CD4-positive, alpha-beta T cell treated with Interferon alpha-2 for 1 hour (primary cell): ENCODE measurements at places on chromosomes 1 and 21.

DNA sequence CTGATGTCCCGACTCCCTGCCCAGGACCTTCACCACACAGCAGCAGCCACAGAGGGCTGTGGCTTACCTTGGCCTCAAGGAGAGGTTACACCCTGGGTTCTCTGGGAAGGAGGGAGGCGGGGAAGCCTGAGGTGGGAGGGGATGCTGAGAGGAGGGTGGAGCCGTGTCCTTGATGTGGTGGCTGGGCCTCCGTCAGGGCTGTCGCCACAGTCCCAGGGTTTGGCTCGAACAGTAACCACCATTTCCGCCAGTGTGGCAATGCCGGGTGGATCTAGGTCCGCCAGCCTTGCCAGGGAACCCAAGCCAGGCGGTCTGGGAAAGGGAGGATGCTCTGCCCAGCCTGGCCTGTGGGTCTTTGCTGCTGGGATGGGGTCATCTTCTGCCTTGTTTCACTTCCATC, 18.4 kb upstream of the CDCA8 start:
- peak; percentile 76 for DNase-seq

- DNase-seq: peak; percentile 31
These were observed 10.1 kb downstream of the DIPK1A start for GRCh38 chr1:92951141-92951582.

- DNase-seq: no peak
These were observed 107.0 kb downstream of the KIF26B start for GRCh38 chr1:245261786-245262185.

- no peak for DNase-seq
These were observed 92.6 kb downstream of the ZNF281 start for GRCh38 chr1:200317236-200317635.

- DNase-seq: no peak
These were observed 75.8 kb upstream of the SELENON start for GRCh38 chr1:25724201-25724600.

GRCh38 chr1:101178688-101179491, 57.9 kb upstream of the S1PR1 start:
- no peak for DNase-seq

DNA sequence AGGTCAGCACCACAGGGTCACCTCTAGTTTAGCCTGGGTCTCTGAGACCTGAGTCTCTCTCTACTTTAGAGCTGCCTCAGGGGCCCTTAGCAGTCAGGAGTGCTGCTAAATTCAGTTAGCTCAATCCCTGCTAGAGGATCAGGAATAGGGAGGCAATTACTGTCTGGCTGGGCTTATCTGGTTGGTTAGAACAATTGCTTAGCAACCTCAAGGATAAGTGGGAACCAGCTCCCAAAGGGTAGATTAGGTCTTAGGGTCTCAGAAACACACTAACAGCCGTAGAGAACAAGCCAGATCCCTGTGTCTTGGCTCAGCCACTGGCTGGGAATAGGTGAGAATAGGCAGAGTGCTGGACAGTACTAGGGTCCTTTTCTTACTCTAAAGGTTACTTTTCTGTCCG, 7.7 kb downstream of the PM20D1 start:
- no peak for DNase-seq

DNA sequence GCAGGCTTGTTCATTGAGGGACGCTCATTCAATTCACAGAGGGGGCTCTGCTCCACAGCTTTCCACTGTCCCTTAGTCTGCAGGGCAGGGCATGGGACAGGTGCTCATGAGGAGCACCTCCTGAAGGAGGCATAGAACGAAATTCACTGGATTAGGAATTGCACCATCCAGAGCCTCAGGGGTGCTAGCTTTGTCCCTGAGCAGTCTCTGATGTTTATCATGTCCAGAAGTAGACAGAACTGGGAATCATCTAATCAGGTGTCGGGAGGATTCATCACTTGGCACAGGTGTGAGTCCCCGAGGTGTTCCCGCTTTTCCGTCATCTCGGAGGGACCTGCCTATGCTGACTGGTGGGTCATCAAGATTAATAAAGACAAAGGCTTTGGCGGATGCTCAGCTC, 321.4 kb downstream of the AJAP1 start:
- DNase-seq: no peak

DNA sequence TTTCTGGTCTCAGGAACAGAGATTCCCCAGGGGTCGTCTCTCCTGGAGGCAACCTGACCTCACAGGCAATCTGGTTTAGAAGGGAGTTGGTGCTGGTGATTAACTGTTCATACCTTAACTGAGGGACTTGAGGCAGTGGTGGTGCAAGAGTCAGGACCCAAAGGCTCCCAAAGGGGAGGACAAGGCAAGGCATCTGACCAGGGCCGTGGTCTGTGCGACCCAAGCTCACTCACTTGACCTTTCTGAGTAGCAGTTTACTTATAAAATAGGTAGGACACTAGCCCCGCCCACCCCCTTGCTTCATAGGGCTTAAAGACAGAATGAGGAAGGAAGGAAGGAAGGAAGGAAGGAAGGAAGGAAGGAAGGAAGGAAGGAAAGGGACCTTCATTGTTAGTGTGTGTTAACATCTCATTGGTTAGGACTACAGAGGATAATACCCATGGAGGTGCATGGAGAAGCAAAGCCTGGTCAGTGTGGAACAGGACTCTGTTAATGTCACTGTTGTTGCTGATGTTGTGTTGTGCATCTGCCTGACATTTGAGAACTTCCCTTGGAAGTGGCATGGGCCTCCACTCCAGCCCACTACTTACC, 4.6 kb upstream of the KCNA2 start:
- DNase-seq: no peak

- DNase-seq: no peak
These were observed 659.9 kb downstream of the LTN1 start for GRCh38 chr21:28332796-28333195.

DNA sequence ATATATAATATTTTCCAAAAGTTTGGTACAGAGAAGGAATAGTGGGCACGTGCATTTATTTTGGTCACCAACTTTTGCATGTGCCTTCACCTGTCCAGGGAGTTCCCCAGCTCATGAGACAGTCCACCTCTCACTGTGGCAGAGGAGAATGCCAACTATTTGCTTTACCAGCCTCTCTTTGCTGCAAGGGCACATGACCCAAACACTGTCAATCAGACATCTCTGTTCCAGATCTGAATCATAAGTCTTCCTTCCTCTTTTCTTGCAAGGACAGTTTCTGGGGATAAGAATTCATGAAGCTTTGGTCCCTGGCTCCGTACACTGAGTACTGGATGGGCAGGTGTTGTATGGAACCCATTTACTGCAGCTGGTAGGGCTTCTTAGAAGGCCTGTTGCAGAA, 38.6 kb downstream of the C1orf87 start:
- no peak for DNase-seq

DNA sequence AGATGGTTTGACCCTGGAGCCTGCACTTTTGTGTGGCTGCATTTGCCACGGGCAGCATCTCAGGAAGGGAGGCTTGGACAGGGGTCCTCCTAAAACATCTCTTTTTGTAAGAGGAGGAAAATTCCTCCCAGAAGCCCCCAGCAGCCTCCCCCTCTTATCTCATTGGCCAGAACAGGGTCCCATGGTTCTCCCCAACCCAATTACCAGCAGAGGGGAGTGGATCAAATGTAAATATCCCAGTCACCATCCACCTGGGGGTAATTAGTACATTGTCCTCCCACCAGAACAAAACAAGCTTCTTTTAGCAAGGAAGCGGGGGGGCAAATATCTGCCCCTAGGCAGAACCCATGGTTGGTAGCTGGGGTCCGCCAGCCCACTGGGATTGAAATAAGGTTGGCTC, 44.7 kb upstream of the TENT5B start:
- DNase-seq: no peak

DNA sequence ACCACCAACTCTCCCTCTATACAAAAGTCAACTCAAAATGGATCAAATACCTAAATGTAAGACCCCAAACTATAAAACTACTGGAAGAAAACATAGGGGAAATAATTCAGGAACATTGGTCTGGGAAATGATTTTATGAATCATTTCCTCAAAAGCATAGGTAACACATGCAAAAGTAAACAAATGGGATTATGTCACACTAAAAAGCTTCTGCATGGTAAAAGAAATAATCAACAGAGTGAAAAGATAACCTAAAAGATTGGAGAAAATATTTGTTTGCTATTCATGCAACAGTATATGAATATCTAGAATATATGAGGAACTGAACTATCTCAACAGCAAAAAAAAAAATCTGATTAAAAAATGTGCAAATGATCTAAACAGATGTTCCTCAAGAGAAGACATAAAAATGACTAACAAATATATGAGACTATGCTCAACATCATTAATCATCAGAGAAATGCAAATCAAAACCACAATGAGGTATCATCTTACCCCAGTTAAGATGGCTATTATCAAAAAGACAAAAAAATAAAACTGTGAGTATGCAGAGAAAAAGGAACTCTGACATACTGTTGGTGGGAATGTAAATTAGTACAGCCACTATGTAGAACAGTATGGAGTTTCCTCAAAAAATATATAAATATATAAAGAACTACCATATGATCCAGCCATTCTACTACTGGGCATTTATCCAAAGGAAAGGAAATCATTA, 47.8 kb downstream of the VCAM1 start:
- DNase-seq: no peak

- DNase-seq: no peak
These were observed 10.4 kb downstream of the CAMTA1 start for GRCh38 chr1:6795661-6796060.

DNA sequence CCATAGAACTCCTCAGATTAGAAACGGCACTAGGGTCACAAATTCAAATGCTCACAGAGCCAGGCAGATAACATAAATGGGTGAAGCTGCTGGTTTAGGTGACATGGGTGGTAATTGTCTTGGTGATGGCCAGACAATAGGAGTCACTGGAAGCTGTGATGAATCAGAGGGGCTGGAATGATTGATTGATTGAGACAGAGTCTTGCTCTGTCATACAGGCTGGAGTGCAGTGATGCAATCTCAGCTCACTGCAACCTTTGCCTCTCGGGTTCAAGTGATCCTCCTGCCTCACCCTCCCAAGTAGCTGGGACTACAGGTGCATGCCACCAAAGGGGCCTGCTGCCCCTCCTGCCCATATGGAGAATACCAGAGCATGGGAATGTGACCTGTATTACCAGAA, 63.0 kb downstream of the HIVEP3 start:
- DNase-seq: no peak

- DNase-seq: no peak
These were observed 76.4 kb upstream of the DNAH14 start for GRCh38 chr1:224852901-224853568.

GRCh38 chr1:36855699-36856494, 178.4 kb downstream of the GRIK3 start:
- no peak for DNase-seq

DNA sequence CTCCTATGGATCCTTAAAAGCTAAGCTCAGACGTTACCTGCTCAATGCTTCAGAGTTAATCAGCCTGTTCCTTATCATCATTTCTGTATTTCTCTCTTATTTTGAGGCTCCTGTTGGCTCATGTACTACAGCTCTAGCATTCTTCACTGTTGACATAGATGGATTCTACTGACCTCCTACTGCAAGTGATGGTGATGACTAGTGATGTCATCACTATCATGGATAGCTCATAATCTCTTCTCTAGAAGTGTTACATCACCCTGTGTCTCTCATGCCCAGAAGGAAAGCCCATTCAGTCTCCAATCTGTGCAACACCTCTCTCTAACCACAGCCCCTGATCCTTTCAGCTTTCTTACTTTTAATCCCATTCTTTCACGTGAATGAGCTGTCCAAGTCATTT, 168.2 kb upstream of the DPT start:
- no peak for DNase-seq

DNA sequence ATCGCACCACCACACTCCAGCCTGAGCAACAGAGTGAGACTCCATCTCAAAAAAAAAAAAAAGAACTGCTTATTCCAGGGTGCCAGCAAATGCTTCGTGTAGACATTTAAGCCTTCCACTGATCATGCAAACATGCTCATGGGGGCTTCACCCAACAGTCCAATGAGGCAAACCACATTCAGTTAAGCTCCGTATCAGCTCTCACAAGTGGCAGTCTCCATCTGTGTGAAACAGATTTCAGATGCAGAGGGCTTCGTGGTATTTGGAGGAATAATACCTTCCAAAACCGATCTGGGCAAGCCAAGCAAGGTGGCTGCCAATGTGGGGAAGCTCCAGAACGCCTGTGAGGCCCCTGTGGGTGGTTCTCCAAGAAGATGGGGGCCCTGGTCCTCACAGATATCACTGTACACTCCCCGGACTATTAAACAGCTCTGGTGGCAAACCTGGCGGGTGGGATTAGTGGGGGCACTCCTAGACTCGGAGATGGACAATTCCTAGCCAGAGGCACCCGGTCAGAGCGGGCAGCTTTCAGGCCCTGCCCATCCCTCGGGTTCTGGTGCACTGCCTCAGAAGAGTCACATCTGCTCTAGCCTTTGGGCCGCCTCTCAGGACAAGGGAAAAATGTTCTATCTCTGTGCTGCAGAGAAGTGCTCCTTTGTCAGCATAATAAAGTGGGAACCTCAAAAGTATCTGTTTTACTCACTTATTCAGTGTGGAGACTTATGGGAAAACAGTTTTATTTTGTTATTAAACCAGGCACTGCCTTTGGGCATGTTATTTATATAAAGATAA, 10.2 kb downstream of the CREG1 start:
- DNase-seq: no peak

DNA sequence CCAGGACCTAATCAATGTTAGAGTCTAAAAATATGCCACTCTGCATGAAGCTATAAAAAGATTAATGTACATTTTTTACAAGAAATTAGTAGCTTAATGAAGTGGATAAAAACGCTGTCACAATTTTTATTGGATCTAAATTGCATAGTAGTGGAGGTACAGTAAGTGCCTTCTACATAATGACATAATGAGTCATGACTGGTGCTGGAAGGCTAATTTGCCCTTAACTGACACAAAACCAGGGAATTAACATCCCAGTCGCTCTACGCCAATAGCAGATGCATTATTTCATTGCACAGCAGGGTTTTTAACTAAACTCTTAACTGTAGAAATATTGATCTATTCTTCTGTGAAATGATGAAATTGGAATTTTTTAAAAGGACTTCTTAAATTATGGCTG, 33.3 kb downstream of the RRAGC start:
- DNase-seq: no peak

DNA sequence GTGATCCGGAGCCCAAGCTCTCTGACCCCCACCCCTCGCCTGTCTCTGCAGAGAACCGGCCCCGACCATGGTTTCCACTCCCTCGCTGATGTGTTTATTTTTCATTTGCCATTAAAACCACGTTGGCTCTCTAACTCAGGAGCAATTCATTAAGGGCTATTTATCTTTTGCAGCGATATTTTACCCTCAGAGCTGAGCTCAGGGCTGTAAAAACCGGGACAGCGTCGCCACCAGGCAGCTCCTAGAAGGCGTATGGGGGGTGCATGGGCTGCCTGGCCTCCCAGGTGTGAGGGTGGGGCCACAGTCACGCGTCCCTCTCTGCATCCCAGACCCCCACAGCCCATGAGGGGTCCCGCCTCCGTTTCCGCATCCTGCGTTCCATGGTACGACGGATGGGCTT, 71.4 kb downstream of the PRDM16 start:
- DNase-seq: no peak

GRCh38 chr1:36965275-36966159, 68.8 kb downstream of the GRIK3 start:
- DNase-seq: no peak

- no peak for DNase-seq
These were observed 23.7 kb downstream of the LRRC8B start for GRCh38 chr1:89548122-89548857.
